ENCODE measurements at places on chromosomes 6 and 20.
A peak's percentile ranks its signal among the peaks of the same experiment; 100 is the strongest.

DNA sequence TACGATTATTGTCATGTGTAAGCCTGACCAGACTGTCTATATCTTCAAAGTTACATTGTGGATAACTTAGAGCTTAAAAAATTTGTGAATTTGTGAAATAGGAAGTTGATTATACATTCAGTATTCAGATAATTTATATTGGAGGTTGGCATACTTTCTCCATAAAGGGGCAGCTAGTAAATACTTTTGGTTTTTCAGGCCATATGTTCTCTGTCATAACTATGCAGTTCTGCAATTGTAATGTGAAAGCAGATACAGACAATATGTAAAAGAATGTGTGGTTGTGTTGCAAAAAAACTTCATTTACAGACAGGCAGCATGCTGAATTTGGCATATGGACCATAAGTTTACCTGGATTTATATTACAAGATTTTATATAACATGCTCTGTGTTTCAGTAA, 29.3 kb downstream of the HSF2 start:
- H3K4me3 ChIP-seq = no peak overlapping the region
- H3K36me3 ChIP-seq = peaks cover 87% of the 10 kb centered on the region
- no peak overlapping the region for H3K27ac ChIP-seq
- H3K4me1 ChIP-seq = peaks cover 7% of the 10 kb centered on the region

DNA sequence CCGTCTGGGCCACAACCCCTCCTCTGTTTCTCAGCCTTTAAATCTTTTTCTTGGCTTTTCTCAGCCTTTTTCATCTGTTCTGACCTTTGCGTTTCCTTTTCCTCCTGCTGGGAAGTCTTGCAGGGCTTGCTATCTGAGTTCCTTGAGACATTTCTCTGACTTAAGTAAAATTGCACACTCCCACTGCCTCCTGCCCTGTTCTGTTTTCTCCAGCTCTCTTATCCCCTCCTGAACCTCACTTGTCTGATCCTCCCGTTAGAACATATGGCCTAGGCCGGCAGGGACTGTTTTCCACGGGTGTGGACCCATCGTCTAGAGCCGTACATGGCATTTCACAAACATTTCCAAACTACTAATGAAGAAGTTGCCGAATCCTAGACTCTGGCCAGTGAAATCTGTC, 63.0 kb downstream of the ARID1B start:
- H3K4me1 ChIP-seq = peaks cover 85% of the 10 kb centered on the region
- H3K36me3 ChIP-seq = no peaks in the 10 kb centered on the region
- peak overlapping the region; percentile 7 for H3K4me3 ChIP-seq

DNA sequence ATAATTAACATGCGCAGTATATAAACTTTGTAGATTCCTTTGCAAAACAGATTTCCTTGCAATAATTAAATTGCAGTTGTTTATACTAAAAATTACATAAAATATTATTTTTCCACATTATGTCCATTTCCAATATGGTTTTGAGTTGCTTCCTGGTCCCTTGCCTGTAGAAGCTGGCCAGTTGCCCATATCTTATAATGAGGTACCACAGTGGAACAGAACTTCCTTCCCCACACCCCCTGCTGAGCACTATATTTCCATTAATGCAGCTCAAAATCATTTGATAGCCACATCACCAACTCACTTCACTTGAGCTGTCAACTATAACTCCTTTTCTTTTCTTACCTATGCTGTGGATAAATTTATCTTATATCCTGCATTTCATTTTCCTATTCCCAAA, 194.6 kb downstream of the DST start:
- DNase-seq = no peak
- H3K4me1 ChIP-seq = peaks cover 57% of the 10 kb centered on the region
- H3K4me3 ChIP-seq = no peak overlapping the region
- no peaks in the 10 kb centered on the region for H3K36me3 ChIP-seq

DNA sequence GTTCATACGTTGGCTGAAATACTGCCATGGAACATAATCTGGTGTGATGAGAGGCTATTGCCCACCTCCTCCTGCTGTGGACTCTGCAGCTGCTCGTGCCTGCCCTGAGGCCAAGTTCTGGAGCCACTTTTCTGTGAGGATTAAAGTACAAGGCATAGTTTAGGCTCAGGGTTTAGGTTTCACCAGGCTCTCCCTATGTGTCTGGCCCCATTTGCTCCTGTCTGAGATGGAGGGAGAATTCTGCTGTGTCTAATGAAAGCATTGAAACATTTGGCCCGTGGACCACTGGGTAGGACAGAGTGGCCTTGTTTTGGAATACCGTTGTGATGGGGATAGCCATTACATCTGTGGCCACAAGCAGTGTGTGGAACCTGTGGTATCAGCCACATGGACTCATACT, 5.9 kb downstream of the WRNIP1 start:
- no peak for DNase-seq
- peak overlapping the region; percentile 99 for H3K27ac ChIP-seq
- H3K4me3 ChIP-seq = no peak overlapping the region

GRCh38 chr6:95767897-95768463, 190.6 kb downstream of the MANEA start:
- no peak overlapping the region for H3K4me3 ChIP-seq
- H3K27ac ChIP-seq = no peak overlapping the region
- no peak for DNase-seq

GRCh38 chr20:49562311-49563014, 5.5 kb downstream of the PTGIS start:
- H3K4me1 ChIP-seq = peaks cover 37% of the 10 kb centered on the region
- DNase-seq = peak; percentile 80
- peak overlapping the region; percentile 30 for H3K4me3 ChIP-seq

DNA sequence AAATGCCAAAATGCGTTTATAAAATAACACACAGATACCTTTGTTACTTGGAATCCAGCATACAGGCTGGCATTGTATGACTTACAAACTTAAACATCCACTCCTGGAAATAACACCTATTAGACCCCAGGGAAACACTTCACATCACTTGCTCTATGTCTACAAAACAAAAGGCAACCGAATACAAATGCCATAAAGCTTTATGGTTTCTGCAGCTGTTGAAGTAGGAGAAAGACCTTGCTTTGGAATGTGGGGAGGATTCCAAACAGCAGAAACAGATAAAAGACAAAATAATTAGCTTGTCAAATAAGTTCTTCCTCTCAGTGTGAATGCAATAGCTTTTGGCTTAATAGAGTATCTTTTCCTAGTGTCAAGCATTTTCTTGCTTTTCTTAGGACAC, 9.8 kb upstream of the AMD1 start:
- H3K4me3 ChIP-seq = no peak overlapping the region
- no peak overlapping the region for H3K27ac ChIP-seq
- no peak for DNase-seq
- no peaks in the 10 kb centered on the region for H3K27me3 ChIP-seq

- peaks cover 20% of the 10 kb centered on the region for H3K4me1 ChIP-seq
- no peaks in the 10 kb centered on the region for H3K27me3 ChIP-seq
- no peak for DNase-seq
- no peak overlapping the region for H3K4me3 ChIP-seq
Measured at GRCh38 chr6:106547601-106548453, 81.5 kb downstream of the RTN4IP1 start.

- H3K4me3 ChIP-seq = no peak overlapping the region
- H3K27me3 ChIP-seq = no peaks in the 10 kb centered on the region
Measured at GRCh38 chr6:21501021-21501354, 92.6 kb upstream of the SOX4 start.

DNA sequence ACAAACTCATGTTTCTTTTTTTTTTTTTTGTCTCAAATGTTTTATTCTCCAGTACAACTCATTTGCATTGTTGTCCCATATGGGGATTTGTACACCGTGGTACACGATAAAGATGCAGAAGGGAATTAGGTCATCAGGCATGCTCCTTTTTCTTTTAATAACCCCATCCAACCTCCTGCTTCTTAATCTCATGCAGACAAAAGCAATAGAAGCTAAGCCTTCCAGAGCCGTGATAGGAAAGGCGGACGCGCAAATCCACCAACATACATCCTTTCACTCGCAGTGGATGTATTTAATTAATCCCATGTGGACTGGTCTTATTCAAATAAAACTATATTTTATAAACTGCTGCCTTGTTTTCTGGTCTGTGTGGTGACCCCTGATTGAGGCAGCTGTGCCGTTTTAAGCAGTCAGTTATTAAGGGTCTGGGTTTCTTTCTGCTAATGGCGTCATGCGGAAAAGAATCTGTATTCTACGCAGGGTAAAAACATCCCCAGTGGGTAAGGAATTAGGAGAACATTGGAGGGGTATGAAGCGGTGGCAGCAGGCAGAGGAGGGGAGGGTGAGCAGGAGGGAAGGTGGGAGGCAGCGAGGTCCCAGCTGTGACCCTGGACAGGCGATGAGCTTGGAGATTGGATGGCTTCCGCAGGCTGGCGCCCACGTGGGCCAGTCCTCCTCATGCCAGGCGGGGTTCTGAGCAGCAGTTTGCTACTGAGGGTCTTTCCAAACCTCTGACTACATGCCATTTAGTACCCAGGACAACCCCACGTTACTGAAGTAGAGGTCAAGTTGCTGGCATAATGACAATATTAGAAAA, 172.8 kb downstream of the LINC00237 start:
- no peak for DNase-seq
- H3K27me3 ChIP-seq = peaks cover 35% of the 10 kb centered on the region
- no peaks in the 10 kb centered on the region for H3K36me3 ChIP-seq
- no peaks in the 10 kb centered on the region for H3K4me1 ChIP-seq

DNA sequence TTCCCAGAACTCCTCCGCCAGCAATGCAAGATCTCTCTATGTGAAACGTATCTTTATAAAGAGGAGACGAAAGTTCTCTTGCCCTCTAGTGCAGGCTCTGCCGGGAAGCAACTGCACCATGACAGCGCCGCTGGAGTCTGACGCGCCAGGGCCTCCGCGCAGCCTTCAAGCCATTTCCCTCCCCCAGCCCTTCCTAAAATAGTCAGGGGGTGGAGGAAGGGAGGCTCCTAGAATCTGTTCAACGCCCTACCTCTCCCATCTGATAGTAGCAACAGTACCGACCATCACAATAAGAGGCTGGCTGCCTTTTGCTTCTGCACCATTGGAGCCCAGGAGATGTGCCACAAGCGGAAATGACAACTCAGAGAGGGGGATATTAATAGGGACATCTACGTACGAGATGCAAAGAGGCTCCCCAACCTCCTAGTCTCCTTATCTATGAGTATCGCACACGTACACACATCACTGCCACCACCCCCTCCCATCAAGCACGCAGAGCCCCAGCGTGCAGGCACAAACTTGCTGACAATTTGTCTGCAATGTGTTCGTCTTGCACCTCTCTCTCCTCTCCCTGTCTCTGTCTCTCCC, 1.0 kb downstream of the SYNE1 start:
- H3K27me3 ChIP-seq = peaks cover 13% of the 10 kb centered on the region
- peaks cover 36% of the 10 kb centered on the region for H3K4me1 ChIP-seq
- H3K36me3 ChIP-seq = no peaks in the 10 kb centered on the region
- H3K4me3 ChIP-seq = peak overlapping the region; percentile 80
- peak; percentile 27 for DNase-seq

DNA sequence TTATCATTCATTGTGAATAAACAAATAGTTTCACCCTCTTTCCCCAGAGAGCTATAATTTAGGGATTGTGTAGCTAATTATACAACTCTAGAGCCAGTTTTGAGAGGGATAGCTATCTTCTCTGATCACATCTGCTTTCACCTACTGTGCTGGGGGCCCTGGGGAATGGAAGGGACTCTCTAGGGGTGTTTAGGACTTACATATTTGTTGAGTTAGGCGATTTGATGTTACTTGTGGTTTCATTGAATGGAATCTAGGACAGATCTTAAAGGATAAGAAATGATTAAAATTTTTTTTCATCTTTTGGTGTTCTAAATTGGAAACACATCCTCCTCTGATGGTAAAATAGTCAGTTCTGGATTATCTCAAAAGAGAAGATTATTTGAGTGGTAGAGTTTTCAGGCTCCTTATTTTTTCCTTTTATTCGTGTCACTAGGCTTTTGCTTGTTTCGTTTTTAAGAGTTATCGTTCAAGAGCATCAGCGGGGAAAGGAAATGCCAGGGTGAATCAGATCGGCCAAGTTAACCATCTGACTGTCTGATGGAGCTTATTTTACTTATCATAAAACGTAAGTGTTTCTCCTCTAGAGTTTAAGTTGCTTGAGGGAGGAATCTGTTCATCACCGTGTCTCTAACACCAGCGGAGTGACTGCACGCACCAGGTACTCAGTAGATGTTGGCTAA, 236.7 kb downstream of the FARS2 start:
- H3K36me3 ChIP-seq = no peaks in the 10 kb centered on the region
- no peak overlapping the region for H3K4me3 ChIP-seq
- H3K27ac ChIP-seq = no peak overlapping the region
- H3K4me1 ChIP-seq = peaks cover 54% of the 10 kb centered on the region
- no peak for DNase-seq

GRCh38 chr6:35698858-35699257, 10.1 kb upstream of the FKBP5 start:
- no peak for DNase-seq
- no peaks in the 10 kb centered on the region for H3K36me3 ChIP-seq
- no peaks in the 10 kb centered on the region for H3K4me1 ChIP-seq
- H3K4me3 ChIP-seq = no peak overlapping the region
- no peaks in the 10 kb centered on the region for H3K27me3 ChIP-seq
- H3K27ac ChIP-seq = no peak overlapping the region

DNA sequence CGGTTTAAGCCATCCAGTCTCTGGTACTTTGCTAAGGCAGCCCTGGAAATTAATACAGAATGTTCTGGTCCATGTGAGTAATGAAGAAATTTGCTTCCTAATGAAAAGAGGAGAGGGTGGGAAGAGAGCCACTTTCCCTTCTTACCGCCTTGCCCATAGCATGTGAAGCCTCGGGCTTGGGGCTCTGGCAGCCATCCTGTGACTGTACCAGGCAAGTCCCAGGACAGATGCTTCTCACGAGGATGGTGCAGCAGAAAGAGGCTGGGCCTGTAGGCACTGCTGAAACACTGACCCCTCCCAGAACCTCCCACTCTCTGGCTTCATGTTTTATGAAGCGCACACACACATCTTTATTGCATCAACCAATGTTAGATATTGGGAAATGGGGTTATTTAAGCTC, 74.8 kb downstream of the IYD start:
- H3K36me3 ChIP-seq = no peaks in the 10 kb centered on the region
- no peak overlapping the region for H3K27ac ChIP-seq
- H3K4me3 ChIP-seq = no peak overlapping the region
- no peaks in the 10 kb centered on the region for H3K27me3 ChIP-seq
- no peak for DNase-seq

GRCh38 chr6:137877606-137878005, 10.5 kb downstream of the TNFAIP3 start:
- no peaks in the 10 kb centered on the region for H3K27me3 ChIP-seq
- H3K36me3 ChIP-seq = peaks cover 80% of the 10 kb centered on the region

GRCh38 chr20:10488534-10488933, 53.4 kb downstream of the SLX4IP start:
- no peak overlapping the region for H3K4me3 ChIP-seq
- H3K27me3 ChIP-seq = no peaks in the 10 kb centered on the region
- peaks cover 9% of the 10 kb centered on the region for H3K4me1 ChIP-seq

DNA sequence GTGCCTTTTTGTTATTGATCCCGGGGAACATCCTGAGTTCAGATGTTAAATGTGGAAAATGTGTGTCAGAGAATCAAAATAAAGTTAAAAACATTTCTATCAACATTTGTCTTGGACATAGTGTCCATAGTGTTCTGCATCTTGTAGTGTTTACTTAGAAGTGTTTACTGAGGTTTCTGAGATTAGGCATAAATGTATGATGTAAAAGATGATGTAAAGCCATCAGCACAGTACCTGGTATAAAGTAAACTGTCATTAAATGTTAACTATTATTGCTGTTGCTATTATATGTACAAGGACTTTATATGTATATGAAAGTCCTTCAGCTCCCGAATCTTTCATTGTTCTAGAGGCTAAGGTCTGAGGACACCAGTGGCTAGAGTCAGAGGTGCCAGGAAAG, 28.2 kb upstream of the VEGFA start:
- peaks cover 3% of the 10 kb centered on the region for H3K27me3 ChIP-seq
- H3K4me3 ChIP-seq = no peak overlapping the region
- no peak overlapping the region for H3K27ac ChIP-seq
- peaks cover 16% of the 10 kb centered on the region for H3K4me1 ChIP-seq
- no peaks in the 10 kb centered on the region for H3K36me3 ChIP-seq
